ENCODE measurements at places on chromosomes 6 and 20. TPM values are rescaled to one million over a fixed set of nuclear protein-coding genes. Genes with fewer than 3 reads are reported as not detected.

Gene VNN1
- not detected for total RNA-seq

Gene STX11
- 24.7 TPM for total RNA-seq

Gene VSTM2L
- not detected for total RNA-seq

Gene ANKRD6
- 3.9 TPM for total RNA-seq

Gene FILIP1
- not detected for total RNA-seq

Gene ID1
- 0.71 TPM for total RNA-seq

Gene TMEM217
- 5.1 TPM for total RNA-seq

Gene FRK
- 0.06 TPM for total RNA-seq

Gene VSX1
- not detected for total RNA-seq

Gene EPPIN
- total RNA-seq = not detected

Gene CALHM4
- total RNA-seq = not detected

Gene KCNB1
- total RNA-seq = not detected

Gene DEF6
- total RNA-seq = 67.9 TPM

Gene BTN3A1
- 13.3 TPM for total RNA-seq

All from activated CD8-positive, alpha-beta memory T cell treated with anti-CD3 and anti-CD28 coated beads for 36 hours (primary cell).